GF-D8 (cell line): ENCODE measurements at places on chromosomes 11 and 22.

- DNase-seq = peak; percentile 56
These were observed 27.0 kb downstream of the POLDIP3 start for GRCh38 chr22:42587588-42588175.

- no peak for DNase-seq
These were observed 28.0 kb downstream of the USP35 start for GRCh38 chr11:78216571-78217287.

DNA sequence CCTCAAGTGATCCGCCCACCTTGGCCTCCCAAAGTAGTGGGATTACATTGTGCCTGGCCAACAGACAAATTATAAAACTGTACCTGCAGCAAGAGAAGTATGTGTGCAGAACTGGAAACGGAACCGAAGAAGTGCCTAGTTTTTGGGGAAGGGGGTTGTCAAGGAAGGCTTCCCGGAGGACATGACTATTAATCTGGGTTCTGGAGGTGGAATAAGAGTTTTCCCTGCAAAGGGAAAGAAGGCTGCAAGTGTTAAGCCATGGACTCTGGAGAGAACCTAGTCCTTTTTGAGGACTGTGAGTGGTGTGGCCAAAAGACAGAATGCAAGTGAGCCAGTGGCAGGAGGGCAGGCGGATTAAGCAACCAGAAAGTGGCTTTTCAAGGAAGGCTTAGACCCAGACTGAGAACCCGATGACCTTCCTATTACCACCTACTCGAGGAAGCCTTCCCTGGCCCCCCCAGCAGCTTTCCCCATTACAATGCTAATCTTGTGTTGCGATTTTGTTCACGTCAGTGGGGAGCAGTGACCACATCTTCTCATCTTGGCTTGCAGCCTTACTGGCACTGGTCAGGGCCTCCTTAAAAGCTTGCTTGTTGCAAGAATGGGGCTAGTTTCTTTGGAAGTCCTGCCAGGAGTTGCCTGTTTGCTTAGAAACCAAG, 5.7 kb upstream of the SEPTIN3 start:
- peak; percentile 13 for DNase-seq

DNA sequence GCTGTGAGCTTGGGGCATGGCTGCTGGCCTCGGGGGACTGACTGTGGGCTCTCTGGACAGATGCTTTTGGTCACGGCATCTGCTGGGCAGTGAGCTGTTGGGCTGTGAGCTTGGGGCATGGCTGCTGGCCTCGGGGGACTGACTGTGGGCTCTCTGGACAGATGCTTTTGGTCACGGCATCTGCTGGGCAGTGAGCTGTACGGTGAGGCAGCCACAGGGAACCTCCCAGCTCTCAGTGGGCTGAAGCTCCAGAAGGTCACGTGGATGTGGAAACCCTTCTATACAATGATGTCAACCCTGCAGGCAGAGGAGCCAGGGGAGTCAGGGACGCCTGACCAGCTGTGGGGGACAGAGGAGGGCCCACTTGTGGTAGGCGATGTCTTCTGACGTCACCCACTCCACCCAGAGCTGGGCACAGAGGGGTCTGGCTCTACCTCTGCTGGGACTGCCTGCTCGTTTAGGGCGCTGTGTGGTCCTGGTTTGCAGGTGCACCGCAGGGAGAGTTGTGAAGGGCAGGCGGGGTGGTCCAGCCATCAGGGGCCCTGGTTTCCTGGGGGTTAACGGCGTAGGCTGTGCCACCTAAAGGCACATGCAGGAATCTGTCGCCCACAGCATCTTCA, 1331.3 kb downstream of the BRD1 start:
- no peak for DNase-seq

GRCh38 chr11:34613015-34613414, 7.9 kb upstream of the EHF start:
- DNase-seq = no peak

DNA sequence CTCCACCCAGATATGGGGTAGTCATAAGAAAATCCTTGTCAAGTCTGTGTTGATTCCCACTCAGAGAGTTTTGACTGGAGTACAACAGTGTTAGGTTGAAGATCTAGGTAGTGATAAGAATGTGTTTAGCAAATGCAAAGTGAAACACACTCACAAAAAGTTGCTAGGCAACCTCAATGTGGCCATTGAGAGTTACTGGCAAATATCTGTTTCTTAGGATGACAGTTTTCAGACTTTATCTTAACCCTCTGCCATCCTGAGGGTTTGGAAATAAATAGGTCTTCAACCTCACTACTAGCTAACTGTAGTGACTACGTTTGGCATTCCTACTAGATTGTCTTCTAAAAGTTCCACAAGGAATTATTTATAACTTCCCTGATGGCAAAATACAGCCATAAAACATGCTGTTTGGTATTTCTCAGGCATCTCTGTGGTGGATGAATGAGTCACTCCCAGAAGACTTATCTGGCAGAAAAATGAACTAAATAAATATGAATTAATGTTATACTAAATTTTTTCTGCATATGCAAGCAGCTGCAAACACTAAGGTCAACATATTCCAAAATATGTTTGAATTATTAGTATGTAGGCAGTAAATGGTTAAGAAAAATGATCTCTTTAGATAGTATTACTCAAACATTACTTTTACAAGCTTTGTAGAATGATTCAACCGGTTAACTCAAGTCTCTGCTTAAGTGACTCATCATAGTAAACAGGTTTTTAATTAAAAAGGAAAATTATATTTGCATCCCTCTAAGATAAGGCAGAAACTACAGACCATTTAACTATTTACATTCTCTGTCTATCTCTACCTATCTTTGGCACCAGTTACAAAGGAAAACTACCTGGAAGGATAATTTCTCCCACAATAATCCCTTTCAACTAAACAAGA, 17.1 kb upstream of the SYTL2 start:
- no peak for DNase-seq

GRCh38 chr11:108636222-108636621, 28.6 kb upstream of the DDX10 start:
- no peak for DNase-seq
